ENCODE measurements at places on chromosomes 4 and X.
A peak's percentile ranks its signal among the peaks of the same experiment; 100 is the strongest.

- DNase-seq = peak; percentile 33
These were observed 108.1 kb upstream of the STOX2 start for GRCh38 chr4:183797011-183797444.

DNA sequence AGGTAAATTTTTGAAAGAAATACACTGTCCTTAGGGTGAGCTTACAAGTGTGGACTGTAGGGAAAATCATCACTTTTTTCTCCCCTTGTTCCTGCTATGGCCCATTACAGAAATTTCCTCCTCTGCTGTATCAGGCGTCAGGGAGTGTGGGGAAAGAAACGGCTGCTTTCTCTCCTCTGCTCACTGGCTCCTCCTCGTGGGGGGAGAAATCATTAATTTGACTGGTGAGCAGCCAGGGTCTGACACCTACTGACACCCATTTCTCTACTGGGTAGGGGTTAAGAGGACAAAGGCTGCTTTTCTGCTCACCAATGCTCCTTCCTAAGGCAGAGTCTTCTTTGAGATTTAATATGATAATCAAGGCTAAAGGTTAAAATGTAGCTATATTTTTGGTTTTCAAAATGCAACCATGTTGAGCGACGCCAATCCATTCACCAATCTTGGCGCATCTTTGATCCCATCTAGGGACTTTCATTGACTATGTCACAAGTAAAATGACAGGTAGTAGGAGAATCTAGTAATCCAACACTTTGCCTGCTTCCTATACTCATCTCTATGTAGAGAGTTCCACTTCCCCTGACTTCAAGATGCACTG lies 25.1 kb downstream of the SETD7 start:
- peak; percentile 88 for DNase-seq

- no peak for DNase-seq
These were observed 42.0 kb downstream of the MTM1 start for GRCh38 chrX:150610446-150610845.

DNA sequence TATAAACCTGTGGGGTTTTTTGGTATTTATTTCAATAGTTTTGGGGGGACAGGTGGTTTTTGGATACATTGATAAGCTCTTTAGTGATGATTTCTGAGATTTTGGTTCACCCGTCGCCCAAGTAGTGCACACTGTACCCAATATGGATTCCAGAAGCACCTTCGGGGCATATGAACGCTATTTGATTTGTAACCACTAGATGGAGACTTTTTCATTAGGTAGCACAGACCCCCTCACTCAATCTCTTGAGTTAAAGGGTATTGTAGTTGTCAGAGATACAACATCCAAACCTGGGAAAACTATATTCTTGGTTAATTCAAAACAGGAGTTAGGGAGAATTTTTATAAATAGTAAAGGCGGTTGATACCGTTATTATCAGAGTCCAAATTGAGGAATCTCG lies 79.8 kb downstream of the SPANXN3 start:
- peak; percentile 53 for DNase-seq

- DNase-seq = no peak
These were observed 3.9 kb upstream of the HAUS3 start for GRCh38 chr4:2245787-2246275.

GRCh38 chrX:2608638-2609430 lies 82.3 kb upstream of the CD99 start:
- DNase-seq = peak; percentile 90

DNA sequence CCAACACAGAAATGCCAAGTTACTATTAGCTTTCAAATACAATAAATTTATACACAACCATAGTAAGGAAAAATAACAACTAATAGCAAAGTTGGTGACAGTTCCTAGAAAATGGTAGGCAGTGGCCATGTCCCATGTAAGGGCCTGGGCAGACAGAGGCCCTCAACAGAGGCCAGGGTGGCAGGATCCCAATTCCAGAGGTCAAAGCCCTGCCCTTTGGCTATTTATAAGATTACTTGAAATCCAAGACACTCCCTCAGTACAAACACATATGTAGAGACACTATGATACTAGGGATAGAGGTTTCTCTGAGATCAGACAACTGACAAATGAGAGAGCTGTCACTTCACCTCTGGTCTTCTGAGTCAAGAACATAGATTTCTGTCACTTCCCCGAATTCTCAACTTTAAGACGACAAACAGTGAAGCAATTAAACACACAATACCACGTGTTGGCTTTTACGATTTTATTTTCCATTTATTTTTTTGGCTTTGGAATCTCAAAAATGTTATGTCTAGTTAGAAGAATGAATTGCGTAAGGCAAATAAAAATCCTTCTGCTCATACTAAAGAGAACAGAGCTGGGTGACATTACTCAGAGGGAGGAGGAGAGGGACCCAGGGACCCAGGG lies 16.3 kb upstream of the MAOB start:
- DNase-seq = no peak

DNA sequence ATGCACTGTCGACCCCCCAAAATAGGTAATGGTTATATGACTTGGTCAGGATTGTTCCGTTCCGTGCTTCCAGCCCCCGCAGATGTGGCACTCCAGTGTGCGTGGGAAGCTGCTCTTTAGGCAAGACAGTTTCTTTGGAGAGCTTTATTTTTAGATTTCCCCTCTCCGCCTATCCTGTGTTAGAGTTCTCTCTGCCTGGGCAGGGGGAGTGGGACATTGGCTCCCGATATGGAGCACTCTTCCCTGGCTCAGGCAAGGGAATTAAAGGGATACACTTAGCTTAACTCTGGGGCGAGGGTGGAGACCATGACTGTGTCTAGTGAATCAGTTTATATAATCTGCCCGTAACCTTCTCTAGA lies 36.0 kb downstream of the DLG3 start:
- no peak for DNase-seq

DNA sequence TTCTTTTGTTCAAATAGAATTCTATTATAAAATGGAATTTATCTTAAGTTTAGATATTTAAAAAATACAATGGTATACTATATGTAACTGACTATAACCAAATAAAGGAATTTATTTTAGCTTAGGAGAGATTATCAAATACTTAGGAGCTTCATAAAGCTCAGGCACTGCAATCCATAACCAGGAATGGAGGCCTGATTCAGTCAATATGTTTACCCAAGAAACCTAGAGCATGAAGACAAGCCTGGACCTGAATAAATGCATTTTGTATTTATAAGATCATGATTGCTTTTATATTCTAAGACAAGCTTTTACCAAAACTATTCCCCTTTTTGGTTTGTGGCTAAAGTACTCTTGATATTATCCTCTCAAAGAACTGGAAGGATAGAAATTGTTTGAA lies 742.6 kb downstream of the FAT4 start:
- DNase-seq = no peak

- DNase-seq = peak; percentile 21
These were observed 6.4 kb downstream of the RBM3 start for GRCh38 chrX:48580662-48581061.

DNA sequence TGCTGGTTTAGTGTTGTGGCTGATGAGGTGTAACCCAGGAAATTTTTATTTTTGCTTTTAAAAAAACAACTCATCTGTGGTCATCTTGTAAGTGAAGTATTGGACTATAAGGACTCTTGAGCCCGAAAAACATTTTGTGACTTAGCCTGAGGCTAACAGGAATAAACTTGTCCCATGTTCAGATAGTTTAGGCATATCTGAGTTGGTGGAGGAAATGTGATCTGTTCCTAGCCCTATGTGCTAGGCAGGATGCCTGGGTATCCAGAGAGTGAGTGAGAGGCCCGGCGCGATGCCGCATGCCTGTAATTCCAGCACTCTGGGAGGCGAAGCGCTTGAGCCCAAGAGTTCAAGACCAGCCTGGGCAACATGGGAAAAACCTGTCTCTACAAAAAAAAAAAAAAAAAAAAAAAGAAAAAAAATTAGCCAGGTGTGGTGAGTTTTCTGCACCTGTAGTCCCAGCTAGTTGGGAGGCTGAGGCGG lies 3.7 kb downstream of the SMS start:
- DNase-seq = peak; percentile 50

GRCh38 chrX:10370976-10371375 lies 214.2 kb downstream of the CLCN4 start:
- DNase-seq = no peak

DNA sequence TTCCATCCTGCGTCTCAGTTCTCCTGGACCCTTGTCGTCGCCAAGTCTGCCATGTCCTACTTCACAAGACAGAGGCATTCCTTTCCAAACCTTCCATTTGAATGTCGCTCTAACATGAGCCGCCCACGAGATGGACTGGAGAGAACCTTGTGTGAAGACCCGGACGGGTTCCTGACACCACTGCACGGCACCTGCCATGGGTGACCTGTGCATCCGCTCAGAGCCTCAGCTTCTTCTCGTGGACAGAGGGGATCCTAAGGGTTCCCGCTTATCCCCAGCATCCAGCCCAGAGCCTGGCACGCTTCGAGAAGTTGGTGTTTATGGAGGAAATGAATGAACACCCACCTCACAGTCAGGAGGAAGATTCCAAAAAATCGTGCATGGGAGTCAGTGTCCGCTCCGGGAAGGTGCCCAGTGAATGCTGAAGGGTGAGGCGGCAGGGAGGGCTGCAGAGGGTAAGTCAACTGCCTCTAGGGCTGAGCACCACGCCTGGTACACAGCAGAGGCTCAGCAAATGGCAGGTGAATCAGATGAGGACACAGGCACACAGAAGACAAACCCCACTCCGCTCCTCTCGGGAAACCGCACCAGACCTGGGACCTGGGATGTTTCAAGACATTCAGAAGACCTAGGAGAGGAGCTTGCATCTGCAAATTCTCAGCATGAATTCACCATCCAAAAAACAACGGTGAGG lies 52.6 kb downstream of the WFS1 start:
- no peak for DNase-seq

- no peak for DNase-seq
These were observed 123.8 kb upstream of the CXCL13 start for GRCh38 chr4:77481856-77482255.

GRCh38 chrX:13470685-13470977 lies 98.8 kb upstream of the EGFL6 start:
- DNase-seq = no peak

DNA sequence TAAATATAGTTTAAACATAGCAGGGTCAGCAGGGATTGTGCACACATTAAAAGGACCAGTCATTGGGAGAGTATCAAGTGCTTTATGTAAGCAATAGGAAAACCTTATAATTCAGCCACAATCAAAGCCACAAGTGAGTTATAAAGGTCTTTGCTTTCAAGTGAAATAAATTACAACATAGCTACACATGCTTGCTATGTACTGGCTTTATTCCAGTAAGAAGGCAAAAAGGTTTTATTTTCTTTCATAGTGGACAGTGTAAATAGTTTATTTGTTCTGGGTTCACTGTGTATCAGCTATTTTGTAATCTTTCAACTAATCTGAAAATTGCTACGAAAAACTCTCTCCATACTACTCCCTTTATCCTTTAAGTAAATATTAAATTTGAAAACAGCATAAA lies 691.4 kb downstream of the PCDH7 start:
- no peak for DNase-seq

GRCh38 chr4:335515-335914 lies 2.1 kb upstream of the ZNF141 start:
- no peak for DNase-seq

DNA sequence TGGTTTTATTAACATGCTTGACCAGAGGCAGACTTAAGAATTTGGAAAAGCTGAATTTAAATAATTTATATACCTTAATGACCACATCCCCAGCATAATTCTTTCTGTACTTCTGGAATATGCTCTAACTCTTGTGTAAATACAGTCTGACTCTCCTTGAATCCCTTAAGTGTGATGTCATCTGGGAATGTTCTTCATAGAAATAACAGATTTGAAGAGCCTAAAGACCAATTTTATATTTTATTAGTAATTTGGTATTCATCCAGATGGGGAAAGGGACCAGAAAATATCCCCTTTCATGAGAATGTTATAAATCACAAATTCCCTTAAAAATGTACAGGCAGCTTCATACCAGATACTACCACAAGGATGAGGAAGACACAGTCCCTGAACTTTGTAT lies 58.3 kb downstream of the KCNIP4 start:
- DNase-seq = no peak

GRCh38 chr4:78418406-78418805 lies 133.2 kb upstream of the ANXA3 start:
- no peak for DNase-seq

GRCh38 chr4:155911905-155912304 lies 8.4 kb downstream of the TDO2 start:
- no peak for DNase-seq

GRCh38 chrX:123713841-123714240 lies 19.0 kb downstream of the THOC2 start:
- DNase-seq = no peak

DNA sequence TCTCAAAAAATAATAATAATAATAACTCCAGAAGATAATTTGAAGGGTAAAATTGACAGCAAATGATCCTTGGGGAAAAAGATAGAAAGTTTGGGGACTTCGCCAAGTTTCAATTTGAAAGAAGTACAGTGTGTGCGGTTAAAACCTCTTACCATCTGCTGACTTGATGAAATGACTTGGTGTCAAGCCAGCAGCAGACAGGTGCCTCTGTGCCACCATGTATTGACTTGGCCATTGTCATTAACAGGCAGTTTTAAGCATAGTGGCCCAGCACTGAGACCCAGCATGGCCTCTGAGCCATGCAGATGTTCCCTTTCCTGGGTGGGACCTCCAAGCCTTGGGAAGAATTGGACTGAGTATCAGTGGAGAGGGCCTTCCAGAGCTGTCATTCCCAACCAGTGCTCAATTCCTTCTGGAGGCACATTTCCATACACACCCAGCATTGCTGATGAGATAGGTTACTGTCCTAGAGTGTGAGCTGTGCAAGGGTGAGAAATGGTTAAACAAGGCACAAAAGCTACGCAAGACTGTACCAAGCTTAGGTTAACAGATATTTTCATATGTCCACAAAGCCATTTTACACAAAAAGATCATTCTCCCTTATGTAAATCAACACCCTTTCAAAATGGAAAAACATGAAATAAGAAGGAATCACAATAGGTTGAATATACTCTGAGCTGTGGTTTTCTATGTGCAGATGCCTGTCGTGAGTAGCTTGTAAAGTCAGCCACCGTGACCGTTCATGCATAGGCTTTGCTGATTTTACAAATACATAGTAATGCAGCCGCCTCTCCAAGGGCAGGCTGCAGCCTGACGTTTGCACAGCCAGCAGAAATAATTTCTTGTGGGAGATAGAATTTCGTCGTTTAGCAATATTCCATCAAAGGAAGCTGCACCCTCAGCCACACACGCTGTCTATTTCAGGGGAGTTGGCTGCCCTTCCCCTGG lies 59.4 kb upstream of the FBXW7 start:
- no peak for DNase-seq

DNA sequence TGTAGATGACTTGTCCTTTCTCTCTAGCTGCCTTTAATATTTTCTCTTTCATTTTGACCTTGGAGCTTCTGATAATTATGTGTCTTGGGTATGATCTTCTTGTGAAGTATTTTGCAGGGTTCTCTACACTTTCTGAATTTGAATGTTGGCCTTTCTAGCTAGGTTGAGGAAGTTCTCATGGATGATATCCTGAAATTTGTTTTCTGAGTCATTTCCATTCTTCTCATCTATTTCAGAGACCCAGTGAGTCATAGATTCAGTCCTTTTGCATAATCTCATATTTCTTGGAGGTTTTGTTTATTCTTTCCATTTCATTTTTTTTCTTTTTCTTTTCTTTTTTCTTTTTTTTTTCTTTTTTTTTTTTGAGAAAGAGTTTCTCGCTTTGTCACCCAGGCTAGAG lies 585.7 kb upstream of the PABPC4L start:
- no peak for DNase-seq

Measured in GM23338 (cell line).